Smooth muscle cell of the brain vasculature (primary cell): ENCODE measurements at places on chromosomes 12 and 14.

DNA sequence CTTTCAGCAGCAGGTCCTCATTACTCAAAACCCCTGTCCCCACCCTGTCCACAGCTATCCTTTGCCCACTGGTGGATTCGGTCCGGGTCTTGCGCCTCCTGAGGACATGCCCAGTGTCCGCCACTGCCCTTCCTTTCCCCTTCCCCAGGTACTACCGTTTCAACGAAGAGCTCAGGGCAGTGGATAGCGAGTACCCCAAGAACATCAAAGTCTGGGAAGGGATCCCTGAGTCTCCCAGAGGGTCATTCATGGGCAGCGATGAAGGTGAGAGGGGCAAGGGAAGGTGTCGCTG lies 8.7 kb downstream of the MMP14 start:
- no peak for DNase-seq

DNA sequence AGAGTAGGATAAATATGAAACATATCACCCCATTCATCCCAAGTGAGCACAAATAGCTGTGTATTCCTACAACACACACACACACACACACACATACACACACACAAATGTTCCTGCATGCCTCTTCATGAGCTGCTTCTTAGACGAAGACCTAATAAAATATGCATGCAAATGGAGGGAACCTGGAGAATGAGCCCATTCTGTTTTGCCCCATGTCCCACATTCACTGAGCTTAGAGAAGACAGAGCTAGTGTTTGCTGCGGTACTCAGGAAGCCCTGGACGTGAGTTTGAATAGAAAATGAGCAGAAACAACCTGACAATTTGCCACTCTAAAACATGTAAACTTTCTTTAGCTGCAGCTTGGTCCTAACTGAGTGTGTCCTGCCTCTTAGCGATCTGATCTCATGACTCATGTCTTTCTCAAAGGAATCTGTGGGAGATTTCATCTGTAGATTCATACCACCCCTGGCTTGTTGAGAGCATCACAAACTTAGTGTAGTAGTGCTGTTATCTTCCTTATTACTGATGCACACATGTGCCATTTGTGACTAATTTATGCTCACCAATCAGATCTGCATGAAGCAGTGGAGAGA lies 86.8 kb downstream of the ITPR2 start:
- DNase-seq = no peak

- DNase-seq = no peak
Measured at GRCh38 chr14:71290960-71291466, 383.8 kb downstream of the PCNX1 start.

- no peak for DNase-seq
Measured at GRCh38 chr12:130155416-130156073, 6.7 kb upstream of the FZD10 start.

DNA sequence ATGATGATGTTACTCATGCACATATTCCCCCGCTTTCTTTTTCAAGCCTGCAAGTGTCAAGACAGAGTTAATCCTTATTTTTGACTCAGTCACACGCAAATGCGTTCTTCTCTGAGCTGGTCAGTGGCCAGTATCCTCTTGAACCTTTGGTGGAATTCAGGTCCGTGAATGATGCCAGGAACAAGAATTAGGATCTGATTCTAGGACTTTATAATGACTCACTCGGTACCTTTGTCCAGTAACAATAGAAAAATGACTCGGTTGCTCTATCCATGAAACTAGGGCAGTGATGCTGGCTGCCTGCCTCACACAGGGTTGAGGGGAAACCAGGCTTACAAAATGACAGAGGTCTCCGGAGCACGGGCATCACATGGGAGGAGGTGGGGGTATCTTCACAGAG lies 185.8 kb upstream of the NUDT4 start:
- DNase-seq = no peak
